ENCODE measurements at places on chromosomes 12 and 14.

- DNase-seq: no peak
Observed at GRCh38 chr14:29671034-29671433, 256.6 kb downstream of the PRKD1 start.

DNA sequence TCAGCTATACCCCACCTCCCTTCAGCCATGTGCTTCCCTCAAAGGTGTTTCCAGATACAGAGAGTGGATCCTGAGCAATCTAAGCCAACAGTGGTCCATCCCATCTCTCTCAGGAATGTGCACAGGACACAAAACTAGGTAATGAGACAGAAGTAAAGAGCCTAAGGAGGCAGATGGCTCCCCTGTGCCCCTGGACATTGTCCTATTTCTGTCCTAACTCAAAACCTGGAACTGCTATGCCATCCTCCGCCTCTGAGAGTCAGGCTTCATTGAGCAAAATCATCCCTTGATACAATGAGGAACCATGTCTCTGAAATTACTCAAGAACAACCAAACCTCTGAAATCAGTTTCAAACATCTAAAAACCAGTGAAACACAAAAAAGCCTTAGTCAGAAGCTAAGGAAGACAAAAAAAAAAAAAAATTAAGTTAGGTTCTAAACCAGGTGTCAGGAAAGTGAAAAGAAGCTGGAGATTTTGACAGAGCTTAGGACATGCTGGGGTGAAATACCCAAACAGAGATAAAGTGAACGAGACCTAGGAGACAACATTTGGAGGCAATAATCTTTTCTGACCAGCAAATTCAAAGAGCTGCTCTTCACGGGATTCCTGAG lies 200.3 kb upstream of the PLEKHG7 start:
- no peak for DNase-seq

DNA sequence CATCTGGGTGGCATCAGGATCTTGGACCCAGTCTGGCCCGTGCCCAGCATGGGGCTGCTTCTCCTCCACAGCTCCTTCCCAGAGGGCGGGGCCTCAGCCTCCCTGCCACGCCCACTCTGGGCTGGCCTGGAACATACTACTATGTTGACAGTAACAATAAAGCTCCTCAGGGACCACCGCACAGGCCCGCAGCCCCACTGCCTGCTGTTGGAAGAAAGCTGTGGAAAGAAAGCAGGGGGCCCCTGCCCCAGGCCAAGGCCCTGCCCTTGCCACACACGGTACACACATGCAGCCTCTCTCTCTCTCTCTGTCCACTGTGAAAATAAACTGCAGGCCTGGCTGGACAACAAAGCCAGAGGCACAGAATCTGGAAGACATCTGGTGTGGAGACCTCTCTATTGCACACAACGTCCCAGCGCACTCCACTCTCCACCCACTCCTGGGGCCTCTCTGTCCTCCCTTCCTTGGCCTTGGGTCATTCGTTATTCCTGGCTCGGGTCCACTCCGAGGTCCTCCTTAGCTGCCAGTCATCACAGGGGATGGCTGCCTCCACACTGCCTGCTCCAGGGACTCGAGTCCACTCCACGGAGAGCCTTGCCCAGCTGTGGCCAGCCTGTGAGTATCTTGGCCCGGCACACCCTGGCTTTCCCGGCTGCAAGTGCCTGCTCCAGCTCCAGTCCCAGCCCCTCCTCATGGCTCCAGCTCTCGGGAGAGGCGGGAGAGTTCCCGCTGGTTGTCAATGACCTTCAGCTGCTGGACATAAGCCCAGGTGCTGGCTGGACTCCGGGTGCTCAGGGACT lies 11.8 kb upstream of the ENDOU start:
- DNase-seq: peak; percentile 56

DNA sequence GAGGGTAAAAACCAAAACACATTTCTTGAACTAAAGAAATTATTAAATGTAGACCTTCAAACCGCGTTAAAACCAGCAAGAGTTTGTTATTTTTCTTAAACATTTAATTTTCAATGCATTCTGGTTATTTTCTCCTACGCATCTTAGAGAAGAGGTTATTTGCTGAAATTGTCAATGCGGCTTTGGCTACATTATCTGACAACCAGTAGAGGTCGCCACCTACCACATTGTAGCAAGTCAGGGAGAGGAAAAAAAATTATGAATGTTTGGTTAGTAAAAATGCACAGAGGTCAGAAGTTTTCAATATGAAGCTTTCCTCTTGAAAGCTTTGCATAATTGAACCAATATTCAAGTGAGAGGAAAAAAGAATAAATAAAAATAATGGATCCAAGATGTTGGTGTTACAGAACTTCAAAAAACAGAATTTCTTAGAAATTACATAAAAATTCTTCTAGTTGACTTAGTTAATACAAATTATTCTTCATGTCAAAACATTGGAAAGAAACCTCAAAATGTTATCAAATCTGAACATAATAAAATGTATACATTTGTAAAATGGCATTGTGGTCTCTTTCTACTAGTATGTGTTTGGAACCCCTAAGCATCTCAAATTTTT lies 159.4 kb upstream of the TMTC2 start:
- peak; percentile 3 for DNase-seq

- no peak for DNase-seq
Observed at GRCh38 chr12:24510581-24511125, 438.2 kb downstream of the BCAT1 start.

All from H54 (cell line).